ENCODE measurements at places on chromosomes 4 and X. TPM values are rescaled to one million over a fixed set of nuclear protein-coding genes. Genes with fewer than 3 reads are reported as not detected.

The MAGEA3 gene
- total RNA-seq: not detected

The TENM3 gene
- total RNA-seq: not detected

- DNase-seq: no peak
Measured at GRCh38 chr4:33200377-33200776, 2480.2 kb downstream of the PCDH7 start.

DNA sequence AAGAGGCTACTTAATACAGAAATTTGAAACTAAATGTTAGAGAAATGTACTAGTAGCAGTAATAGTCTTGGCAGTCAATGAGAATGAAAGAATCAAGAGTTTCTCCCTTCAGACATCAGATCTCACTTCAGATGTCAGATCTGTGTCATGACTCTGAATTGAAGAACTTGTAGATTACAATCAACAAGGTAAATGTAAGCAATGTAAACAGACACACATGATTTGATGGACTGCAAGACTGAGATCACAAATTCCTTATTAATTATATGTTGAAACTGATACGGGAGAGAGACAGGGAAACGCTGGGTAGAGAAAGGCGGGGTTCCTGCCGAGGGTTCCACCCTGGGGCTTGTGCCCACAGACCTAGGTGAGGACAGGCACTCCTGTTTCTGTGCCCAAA, 65.5 kb upstream of the HHIP start:
- no peak for DNase-seq
